Activated CD8-positive, alpha-beta memory T cell treated with anti-CD3 and anti-CD28 coated beads for 4 hours (primary cell): ENCODE measurements at places on chromosomes 1 and 21.

DNA sequence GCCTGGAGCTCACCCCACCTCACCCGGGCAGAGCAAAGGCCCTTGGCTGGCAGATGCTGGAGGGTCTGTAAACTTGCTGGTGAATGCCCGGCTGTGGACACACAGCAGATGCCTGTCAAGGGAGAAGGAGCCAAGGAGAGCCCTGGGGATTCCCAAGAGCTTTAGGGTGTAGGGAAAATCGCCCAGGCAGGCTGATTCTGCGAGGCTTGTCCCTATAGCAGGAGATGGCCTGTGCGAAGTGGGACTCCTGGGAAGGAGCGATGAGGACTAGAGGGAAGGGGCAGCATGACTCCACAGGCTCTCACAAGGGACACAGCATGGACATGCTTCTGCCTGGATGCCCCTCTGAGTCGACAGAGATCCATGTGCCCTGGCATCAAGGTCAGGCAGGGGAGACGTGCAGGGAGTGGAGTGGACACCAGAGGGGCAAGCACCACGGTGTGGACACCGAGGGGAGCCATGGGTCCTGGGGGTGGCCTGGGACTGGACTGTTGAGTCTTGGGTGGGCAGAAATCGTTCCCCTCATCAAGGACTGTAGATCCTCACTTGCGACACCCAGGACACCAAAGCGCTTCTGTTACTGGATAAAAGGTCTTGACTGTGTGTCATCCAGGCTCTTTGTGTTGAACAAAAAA, 71.4 kb upstream of the ABCG1 start:
- no peak for DNase-seq

DNA sequence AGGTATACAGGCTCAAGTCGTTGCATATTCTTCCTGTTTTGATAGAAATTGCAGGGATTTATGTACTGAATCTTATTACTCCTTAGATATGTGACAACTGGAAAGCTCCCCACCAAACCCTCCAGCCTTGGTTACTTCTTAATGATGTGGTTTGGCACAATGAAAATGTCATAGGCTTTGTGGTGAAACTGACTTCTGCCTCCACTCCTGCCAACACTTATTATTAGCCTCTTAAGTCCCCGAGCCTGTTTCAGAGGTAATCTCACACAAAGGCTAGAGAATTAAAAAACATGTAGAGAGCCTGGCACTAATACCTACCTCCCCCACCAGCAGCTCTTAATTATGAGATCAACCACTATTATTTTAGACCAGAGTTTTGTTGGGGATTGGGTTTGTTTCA, 4.2 kb downstream of the COX20 start:
- no peak for DNase-seq

GRCh38 chr1:59738591-59739015, 76.1 kb upstream of the HOOK1 start:
- no peak for DNase-seq

GRCh38 chr1:36168514-36168913, 12.6 kb downstream of the MAP7D1 start:
- DNase-seq, result no peak

GRCh38 chr1:154982341-154982740, 803 bp upstream of the FLAD1 start:
- DNase-seq, result no peak

- DNase-seq, result no peak
Measured at GRCh38 chr1:166721145-166721544, 118.1 kb upstream of the POGK start.

- no peak for DNase-seq
Measured at GRCh38 chr1:226919587-226919986, 20.5 kb upstream of the COQ8A start.

DNA sequence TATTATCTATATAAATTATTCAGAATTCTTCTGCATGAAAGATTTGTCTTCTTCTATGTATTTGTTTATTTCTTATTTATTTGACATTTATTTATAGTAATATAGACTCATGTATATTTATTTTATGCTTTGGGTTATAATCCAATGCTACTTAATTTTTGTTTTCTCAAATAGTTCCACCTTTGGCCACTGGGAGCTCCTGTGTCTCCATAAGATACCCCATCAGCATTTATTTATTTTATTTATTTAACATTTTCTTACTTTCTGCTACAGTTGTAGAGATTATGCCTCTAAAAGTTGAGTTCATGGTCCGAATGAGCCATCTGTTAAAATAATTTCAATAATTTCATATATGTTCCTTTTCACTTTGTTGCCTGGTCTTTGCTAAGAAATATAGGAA, 289.4 kb downstream of the ADGRL2 start:
- DNase-seq, result no peak

DNA sequence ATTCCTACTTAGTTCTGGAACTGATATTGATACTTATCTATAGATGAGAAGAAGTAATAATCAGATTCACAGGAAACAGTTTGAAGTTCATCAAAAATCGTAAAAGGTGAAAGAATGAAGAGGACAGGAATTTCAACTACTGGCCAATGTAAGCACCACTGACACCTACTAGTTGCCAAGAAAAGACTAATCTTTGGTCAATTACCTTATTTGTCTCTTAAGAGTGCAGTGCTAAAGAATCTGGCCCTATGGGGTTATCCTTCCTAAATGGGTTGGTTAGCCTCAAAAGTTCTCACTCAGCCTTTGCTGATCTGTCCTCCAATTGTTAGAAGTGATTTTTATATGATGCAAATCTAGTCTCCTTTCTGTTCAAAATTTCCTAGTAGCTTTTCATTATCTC, 29.5 kb downstream of the ADSS2 start:
- DNase-seq, result no peak

- DNase-seq, result no peak
Measured at GRCh38 chr1:226475142-226475511, 67.2 kb upstream of the PARP1 start.

- DNase-seq, result no peak
Measured at GRCh38 chr1:174269989-174270651, 110.8 kb downstream of the RABGAP1L start.

GRCh38 chr1:34547046-34547674, 207.7 kb upstream of the GJB5 start:
- DNase-seq, result no peak

DNA sequence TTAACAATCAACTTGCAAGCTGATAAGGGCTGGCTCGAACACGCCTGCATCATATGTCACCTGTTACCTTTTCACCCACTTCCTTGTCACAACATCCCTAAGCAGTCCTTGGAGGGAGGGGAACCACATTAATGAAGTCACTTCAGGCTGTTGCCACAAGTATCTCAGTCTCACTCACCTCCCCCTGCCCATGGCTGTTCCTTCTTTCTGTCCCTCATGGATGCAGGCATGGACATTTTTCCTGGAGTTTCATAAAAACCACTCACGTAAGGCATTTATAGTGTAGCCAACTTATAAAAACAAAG, 76.8 kb upstream of the ANGPTL1 start:
- DNase-seq, result no peak

DNA sequence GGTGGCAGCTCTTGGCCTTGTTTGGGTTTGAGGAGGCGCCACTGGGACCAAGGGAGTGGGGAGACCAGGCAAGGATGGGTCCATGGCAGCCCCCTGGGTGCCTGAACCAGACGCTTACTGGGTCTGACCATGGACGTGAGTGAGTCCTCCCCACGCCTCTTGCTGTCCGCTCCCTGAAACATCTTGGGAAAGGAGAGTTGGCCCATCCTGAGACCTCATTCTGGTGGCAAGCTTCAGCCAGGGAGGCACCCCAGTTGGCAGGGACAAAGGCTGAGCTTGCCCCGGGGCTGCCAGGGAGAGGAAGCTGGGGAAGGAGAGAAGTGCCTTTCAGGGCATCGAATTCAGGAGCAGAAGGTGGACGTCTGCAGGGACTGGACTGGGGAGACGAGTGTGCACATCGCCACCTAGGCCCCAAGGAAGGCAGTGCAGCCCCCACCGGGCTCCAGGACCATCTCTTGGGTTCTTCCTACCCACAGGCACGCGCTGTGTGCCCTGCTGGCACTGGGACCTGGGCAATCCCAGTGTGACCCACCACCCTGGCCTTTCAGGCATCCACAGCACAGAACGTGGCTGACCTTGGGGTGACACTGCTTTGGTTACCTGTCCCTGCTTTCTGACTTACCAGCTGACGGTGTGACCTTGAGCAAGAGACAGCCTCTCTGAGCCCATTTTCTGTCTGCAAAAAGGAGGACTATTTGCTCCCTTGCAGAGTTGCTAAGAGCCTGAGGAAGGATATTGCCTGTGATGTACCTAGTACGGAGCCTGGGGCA, 132.9 kb upstream of the WNT4 start:
- no peak for DNase-seq

DNA sequence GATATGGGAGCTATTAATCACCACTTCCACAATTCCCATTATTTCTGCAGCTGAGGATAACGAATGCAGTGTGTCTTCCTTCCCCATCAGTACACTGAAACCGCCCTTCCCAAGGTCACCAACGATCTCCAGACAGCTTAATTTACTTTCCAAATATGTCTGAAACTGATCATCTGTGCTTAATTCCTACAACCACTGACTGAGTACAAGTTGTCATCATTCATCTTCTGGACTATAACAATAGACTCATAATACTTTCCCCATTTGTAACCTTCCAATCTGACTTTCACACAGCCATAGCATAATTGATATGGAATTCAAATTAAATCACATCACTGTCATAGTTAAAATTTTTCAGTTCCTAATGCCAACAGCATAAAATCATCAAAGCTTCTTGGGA, 17.4 kb downstream of the DNM3 start:
- no peak for DNase-seq

DNA sequence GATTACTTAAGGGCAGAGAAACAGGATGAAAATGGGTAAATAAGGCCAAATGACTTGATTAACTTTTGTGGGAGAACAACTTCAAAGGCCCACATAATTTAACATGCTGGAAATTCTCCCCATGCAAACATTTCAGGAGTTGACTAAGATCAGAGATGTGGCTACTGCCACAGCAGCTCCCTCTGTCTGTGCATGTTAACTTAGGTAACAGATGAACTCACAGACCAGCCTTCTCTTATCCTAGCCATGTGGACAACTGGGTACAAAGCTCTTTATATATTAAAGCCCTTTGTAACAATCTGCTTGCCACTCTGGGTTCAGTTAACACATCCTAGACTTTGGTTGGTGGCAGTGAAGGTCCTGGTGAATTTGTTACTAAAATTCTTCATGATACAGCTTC, 33.2 kb downstream of the BEND5 start:
- no peak for DNase-seq

GRCh38 chr1:117541003-117541402, 64.8 kb upstream of the TENT5C start:
- DNase-seq, result no peak

DNA sequence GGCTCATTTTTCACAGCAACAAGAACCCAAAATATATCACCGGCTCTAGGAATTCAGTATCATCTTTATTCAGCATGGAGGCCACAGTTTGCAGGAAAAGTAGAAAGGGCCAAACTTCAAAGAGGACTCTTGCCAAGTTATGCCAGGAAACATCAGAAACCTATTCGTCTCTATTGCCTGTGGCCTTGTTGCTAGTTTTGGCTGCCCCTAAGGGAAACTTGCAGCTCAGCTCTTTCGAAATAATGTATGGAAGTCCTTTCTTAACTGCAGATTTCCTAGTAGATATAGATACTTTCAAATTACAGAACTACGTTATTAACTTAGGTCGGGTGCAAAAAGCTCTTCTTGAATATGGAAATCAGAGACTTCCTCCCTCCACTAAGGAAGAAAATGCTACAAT, 4.2 kb upstream of the NENF start:
- DNase-seq, result no peak

DNA sequence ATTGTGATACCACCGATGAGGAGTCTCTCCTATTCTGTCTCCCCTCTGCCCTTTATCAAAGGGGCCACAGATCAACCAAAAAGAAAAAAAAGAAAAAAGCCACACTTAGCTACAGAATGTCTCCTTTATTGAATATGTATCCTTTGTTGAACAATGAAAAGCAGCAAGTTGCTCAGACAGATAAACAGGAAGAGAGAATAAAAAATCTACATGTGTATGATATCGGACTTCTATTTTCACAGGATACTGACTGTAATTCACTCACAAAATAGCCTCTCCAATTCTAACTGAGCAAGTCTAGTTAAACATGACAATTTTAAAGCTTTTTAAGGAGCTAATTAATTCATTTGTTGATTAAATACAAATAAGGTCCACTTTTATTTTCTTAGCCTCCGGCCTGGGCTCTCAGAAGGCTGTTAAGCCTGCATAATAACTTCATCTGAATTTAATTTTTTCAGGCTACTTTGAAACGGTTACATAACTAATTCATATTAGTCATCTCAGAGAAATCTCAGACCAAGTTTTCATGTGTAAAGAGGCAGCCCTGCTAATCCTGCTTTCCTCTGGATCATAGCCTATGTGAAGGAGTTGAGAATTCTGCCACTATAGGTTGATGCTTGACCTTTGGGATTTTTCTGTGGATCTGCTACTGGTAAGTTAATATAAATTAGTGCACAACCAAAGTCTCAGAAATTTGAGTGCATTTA, 304.1 kb upstream of the NR5A2 start:
- no peak for DNase-seq

DNA sequence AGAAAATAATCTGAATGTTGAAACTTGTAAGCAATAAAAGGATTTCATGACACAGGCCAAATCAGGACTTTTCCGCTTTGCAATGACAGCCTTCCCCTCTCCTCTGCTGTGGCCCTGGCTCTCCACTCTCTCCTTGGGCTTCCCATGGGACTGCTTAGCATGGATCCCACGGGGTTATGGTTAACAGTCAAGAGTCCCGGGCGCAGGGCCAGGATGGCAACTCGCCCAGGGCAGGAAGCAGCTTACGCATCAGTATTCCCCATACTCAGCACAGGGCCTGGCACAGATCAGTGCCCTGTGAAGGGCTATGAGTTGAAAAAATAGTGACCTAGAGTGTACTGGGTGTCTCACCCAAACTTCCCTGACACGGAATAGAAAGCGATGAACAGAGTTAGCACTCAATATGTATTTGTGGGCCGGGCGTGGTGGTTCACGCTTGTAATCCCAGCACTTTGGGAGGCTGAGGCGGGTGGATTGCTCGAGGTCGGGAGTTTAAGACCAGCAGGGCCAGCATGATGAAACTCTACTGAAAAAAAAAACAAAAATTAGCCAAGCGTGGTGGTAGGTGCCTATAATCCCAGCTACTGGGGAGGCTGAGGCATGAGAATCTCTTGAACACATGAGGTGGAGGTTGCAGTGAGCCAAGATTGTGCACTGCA, 29.1 kb upstream of the GRHL3 start:
- no peak for DNase-seq

- DNase-seq, result no peak
Measured at GRCh38 chr1:200415789-200416593, 6.2 kb upstream of the ZNF281 start.
